ENCODE measurements at places on chromosomes 16 and 17. TPM values are rescaled to one million over a fixed set of nuclear protein-coding genes. Genes with fewer than 3 reads are reported as not detected.
A peak's percentile ranks its signal among the peaks of the same experiment; 100 is the strongest.

DNA sequence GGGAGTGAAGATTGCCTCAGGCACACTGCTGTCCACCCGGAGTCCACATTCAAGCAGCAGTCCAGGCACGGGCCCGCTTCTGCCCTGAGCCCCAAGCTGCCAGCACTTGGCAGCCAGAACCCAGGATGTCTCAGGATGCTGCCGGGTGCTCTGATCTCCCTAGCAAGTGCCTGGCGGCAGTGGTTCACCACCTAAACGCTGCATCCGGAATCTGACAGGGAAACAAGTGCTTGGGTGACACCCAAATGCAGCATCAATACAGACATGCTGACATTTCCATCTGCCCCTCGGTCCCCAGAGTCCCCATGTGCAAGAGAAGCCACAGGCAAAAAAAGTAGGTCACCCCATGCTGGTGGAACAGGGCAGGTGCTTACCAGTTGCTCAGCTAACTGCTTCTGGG is 197.1 kb upstream of the RPL38 start:
- H3K36me3 ChIP-seq: no peaks in the 10 kb centered on the region
- H3K4me3 ChIP-seq: no peak overlapping the region
- H3K27me3 ChIP-seq: peaks cover 4% of the 10 kb centered on the region
- DNase-seq: no peak
- no peaks in the 10 kb centered on the region for H3K4me1 ChIP-seq

DNA sequence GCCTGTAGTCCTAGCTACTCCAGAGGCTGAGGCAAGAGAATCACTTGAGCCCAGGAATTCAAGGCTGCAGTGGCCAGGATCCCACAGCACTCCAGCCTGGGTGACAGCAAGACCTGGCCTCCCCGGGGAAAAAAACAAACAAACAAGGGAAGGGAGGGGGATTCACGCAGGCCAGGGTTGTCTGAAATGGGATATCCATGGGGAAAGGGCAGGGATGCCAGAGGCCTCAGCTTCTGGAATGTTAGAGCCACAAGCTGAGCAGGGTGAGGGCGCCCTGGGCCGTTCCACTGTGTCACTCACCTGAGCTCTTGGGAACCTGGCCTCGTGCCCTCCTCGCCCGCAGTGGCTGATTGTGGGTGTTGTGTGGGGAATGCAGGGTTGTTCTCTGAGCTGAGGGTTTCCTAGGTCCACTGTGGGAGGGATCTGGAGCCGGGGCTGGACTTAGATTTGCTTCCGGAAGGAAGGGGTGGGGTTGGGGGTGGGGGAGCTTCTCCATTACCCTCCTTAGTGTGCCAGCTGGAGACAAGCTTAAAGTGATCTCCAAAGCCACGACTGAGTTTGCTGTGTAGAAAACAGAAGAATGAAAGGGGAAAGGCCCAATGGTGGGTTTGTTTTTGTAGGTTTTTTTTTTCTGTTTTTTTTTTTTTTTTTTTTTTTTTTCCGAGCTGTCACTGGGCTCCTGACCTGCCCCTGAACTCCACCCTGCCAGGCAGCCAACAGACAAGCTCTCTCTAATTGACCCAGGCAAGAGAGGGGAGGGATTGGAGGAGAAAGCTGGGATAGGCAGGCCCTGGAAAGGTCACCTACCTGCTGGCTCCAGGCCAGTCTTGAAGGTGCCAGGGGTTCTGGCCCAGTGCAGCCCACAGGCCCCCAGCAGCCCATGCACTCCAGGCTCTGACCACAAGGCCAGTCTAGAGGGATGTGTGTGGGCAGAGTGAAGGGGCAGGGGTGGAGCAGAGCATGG is at the start of gene SULT1A1:
Gene SULT1A1 (minus strand): TSS at position 414 of the 964 bp plus-strand sequence. CDS start 1,189 bp downstream, outside the sequence.
- no peaks in the 10 kb centered on the region for H3K4me1 ChIP-seq
- no peaks in the 10 kb centered on the region for H3K36me3 ChIP-seq
- no peak for DNase-seq
- no peak within 1 kb of the TSS for H3K4me3 ChIP-seq

GRCh38 chr16:3180445-3180878 is 7.5 kb upstream of the OR1F1 start:
- no peak overlapping the region for H3K4me3 ChIP-seq
- no peaks in the 10 kb centered on the region for H3K36me3 ChIP-seq
- DNase-seq: no peak

DNA sequence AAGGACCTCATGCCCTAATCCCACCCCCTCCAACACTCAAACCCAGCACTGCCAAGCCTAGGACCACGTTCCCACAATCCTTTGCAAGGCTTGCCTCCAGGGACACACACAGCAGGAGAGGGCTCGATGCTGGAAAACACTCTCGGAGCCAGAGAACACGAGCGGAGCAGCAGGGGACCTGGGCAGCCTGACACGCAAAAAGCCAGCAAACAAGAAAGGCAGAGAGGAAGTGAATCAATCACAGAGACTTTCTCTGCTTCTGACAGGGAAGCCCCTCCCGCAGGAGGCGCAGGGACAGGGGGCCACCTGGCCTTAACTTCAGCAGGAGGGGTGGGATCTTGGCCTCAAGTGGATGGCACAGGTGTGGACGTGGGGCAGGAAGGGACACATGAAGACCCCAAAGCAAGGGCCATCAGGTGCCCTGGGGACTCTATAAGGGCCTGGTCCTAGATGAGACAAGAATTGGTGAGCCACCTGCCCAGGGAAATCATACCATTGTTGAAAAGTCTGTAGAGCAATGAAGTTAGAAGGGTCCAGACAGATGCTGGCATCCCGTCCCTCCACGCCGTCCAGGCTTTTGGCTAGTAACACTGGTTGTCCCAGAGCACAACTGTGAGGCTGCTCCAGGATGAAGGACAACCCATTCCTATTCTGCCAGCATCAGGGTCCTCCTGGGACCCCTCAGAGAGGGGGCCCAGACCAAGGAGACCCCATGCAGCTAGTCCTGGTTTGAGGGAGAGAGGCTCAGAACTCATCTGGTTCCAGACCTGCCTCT is 2.2 kb downstream of the SDK2 start:
- H3K27me3 ChIP-seq: peaks cover 44% of the 10 kb centered on the region
- H3K4me3 ChIP-seq: no peak overlapping the region
- H3K27ac ChIP-seq: no peak overlapping the region
- H3K36me3 ChIP-seq: no peaks in the 10 kb centered on the region

DNA sequence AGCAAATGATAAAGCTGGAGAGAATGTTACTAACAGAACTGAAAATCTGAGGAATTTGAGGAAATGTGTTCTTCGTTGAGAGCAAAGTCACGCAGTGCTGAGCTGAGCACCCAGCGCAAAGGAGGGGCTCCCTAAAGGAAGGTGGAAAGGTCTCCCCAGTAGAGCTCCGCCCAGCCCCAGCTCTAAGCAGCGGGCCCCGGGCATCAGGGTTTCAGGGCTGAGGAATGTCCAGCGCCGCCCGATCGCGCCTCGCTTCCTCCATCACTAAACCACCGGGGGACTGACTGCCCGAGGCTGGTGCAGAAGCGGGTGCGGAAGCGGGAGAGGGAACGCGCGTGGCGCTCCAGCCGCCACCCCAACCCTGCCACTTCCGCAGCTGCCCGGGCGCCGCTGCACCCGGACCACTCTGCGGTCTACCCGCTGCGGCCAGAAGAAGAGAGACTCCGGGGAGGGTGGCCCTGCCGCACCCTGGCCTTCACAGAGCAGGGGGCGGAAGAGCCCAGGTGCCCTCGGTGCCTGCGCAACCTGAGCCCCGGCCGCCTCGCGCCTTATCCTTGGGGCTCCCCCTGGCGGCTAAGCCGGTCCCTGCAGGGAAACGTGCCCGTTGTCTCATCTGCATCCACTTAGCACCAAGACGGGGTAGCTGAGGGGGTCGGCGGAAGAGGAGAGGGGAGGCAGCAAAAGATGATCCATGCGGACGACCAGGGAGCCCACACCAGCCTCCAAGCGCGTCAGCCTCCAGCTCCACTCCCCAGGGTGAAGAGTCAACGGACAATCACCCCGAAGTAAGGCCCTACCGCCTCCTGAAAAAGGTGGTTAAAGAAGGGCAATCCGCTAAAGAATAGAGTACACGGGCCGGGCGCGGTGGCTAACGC is 12.4 kb upstream of the GUCY2D start:
- 0 out of 2 replicates have a peak overlapping the region, but pooled peaks have one; percentile 2 for H3K27ac ChIP-seq
- peaks cover 14% of the 10 kb centered on the region for H3K4me1 ChIP-seq
- peak overlapping the region; percentile 79 for H3K4me3 ChIP-seq
- peak; percentile 75 for DNase-seq
- H3K27me3 ChIP-seq: no peaks in the 10 kb centered on the region

GRCh38 chr16:83971165-83972130 is 3.4 kb downstream of the NECAB2 start:
- DNase-seq: peak; percentile 16
- H3K4me3 ChIP-seq: no peak overlapping the region
- no peaks in the 10 kb centered on the region for H3K36me3 ChIP-seq
- no peaks in the 10 kb centered on the region for H3K4me1 ChIP-seq
- H3K27me3 ChIP-seq: no peaks in the 10 kb centered on the region

Gene APPBP2
- 30.6 TPM for total RNA-seq

Measured in GM23248 (cell line).